ENCODE measurements at places on chromosomes 6 and 20. TPM values are rescaled to one million over a fixed set of nuclear protein-coding genes. Genes with fewer than 3 reads are reported as not detected.
A peak's percentile ranks its signal among the peaks of the same experiment; 100 is the strongest.

GRCh38 chr6:158768436-158768835 lies 50.7 kb downstream of the EZR start:
- peaks cover 82% of the 10 kb centered on the region for H3K36me3 ChIP-seq
- no peaks in the 10 kb centered on the region for H3K27me3 ChIP-seq
- peak overlapping the region; percentile 75 for H3K27ac ChIP-seq
- no peak for DNase-seq

DNA sequence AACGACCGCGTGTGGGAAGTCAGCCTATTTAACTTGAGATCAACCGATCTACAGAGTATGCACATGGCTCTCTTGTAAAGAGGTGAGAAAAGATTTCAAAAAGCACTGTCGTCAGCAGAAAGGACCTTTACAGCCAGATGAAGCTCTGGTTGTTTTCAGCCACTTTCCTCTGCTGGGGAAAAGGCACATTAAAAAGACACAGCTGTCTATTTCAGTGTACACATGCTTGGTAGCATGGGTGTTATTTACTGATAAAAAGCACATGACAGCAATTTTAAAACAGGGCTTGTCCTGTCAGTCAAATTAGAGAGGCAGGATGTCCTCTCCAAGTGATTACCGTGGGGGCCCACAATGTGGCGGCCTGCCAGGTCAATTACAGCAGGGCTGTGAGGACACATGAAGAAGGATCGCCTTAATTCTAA lies 188.9 kb downstream of the PRKN start:
- no peak overlapping the region for H3K4me3 ChIP-seq
- no peak overlapping the region for H3K27ac ChIP-seq
- DNase-seq: no peak

DNA sequence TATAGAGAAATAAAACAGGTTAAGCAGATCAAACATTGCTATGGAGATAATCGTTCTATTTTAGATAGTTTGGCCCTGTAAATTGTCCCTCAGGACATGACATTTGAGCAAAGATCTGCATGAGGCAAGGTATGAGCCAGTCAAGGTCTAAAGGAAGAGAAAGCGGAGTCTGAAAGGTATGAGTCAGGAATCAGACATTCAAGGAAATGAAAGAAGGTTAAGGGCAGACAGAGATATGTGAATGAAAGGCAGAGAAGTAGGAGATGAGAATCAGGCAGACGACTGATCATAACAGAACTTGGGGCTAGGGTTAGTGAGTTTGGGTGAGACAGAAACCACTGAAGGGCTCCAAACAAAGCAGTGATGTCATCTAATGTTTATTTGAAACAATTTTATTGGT lies 775.8 kb downstream of the MAFB start:
- no peaks in the 10 kb centered on the region for H3K36me3 ChIP-seq
- DNase-seq: no peak
- no peak overlapping the region for H3K4me3 ChIP-seq
- no peaks in the 10 kb centered on the region for H3K4me1 ChIP-seq
- no peak overlapping the region for H3K27ac ChIP-seq

CAGE1 gene
- total RNA-seq: 0.18 TPM

MAP7 gene
- total RNA-seq: 0.47 TPM

Measured in activated CD8-positive, alpha-beta T cell treated with anti-CD3 and anti-CD28 coated beads for 36 hours (primary cell).